ENCODE measurements at places on chromosomes 1 and 21.

DNA sequence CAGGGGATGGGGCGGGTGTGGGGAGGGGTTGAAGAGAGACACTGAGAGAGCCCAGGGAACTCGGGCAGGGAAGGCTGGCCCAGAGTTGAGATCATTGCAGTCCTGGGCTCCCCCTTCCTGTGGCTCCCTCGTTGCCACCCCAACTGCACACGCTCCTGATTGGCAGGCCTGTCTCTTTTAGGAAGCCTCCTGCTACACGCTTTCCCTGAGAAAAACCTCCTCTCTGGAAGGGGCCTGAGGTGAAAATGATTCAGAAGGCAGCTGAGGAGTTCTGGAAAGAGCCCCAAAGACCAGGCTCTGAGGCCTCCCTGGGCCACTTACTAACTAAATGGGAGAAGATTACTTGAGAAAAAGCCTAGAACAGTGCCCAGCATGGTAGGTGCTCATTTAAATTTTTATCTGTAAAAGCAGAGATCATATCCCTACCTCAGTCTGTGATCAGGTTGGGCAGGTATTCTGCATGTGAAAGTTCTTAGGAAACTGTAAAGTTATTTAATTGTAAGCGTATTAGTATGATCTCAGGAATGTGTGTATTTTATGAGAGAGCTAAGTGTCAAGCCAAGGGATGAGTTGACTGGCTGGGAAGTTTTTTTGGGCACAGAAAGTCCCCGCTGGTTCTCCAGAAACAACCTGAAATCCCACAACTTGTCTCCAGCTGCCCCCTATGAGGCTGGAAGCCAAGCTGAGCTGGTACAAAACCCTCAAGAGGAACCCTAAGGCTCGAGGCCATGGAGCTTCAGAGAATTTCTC is 65.2 kb upstream of the EPS8L3 start:
- no peak for DNase-seq

DNA sequence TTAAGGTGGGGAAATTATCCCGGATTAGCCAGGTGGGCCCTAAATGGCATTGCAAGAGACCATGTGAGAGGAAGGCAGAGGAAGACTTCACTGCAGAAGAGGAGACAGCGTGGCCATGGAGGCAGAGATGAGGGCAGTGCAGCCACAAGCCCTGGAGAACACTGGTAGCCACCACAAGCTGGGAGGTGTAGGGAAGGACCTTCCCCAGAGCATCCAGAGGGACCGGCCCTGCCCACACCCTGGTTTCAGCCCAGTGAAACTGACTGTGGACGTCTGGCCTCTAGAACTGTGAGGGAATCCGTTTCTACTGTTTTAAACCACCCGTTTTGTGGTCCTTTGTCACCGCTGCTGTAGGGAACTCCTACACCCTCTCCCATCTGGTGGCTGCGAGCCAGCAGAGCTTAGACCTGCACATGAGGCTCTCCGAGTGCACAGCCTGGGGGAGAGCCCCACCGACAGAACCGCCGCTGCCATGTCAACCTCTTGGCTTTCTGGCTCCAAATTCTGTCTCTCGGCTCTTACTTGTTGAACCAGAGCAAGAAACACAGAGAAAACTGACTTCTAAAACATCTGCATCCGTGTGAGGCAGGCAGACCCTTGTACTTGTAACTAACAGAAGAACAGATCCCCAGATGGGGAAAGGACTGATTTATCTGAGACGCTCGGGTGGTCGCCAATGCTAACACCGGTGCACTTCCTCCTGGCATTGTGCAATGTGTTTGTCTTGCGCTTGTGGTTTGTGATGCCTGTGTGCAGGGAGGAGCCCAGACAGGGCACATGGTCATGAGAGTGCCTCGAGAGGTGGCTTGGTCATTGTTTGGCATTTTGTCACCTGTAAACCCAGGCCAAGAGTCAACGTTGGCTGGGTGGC is 90.8 kb upstream of the TMPRSS2 start:
- no peak for DNase-seq

- no peak for DNase-seq
Measured at GRCh38 chr1:170743083-170743482, 79.2 kb downstream of the PRRX1 start.

DNA sequence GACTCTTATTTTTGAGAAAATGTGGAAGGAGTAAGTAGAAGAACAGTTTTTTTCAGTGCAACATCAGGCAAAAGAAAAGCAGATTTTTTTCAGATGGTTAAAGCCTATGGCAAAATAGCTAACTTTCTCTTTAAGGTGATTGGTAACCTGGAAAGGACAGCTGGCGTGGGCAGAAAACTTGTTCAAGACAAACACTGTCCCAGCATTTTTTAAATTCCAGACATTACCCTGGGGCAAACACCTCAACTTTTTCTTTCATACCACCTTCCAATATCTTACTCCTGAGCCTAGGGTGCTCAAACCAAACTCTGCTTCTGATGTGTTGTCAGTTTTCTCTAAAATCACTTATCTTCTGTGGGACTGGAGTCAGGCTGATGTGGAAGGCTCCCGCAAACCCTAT is 2.7 kb upstream of the LEPR start:
- no peak for DNase-seq

- DNase-seq, result no peak
Measured at GRCh38 chr1:174391716-174392115, 56.0 kb upstream of the GPR52 start.

DNA sequence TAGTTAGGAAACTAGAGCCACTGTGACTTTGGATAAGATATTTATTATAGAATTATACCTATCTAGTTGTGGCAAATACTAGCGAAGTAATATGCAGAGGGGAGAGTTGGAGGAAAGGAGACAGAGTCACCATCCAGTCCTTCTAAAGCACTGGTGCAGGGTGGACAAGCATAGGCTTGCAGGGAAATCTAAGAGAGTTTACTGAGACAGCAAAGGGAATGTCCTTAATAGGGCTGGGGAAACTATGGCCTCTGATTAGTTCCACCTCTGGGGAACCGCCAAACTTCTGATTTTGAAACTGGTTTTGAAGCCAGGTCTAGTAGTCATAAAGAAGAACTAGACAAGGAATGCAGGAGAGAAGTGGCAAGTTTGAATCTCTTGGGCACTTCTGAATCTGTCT is 407.9 kb downstream of the VAV3 start:
- DNase-seq, result no peak

- no peak for DNase-seq
Measured at GRCh38 chr1:211551638-211552460, 27.1 kb downstream of the SLC30A1 start.

- peak; percentile 95 for DNase-seq
Measured at GRCh38 chr1:150235852-150236613, at the start of gene ANP32E. Gene ANP32E, minus strand, starts transcription at chr1:150236112. Its CDS starts 326 bp downstream, at chr1:150235786.

DNA sequence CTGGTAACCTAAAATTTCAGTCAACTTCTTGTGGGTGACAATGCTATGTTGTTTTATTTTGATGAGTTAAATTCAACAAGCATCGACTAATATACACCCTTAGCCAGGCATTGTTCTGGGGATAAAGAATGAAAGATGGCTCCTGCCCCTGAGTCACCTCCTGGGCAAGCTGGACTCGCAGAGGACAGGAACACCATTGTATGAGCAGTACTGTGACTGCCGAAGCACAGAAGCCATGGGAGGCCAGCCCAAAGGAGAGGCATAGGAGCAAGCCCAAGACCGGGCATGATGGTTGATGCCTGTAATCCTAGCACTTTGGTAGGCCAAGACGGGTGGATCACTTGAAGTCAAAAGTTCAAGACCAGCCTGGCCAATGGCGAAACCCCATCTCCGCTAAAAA is 555.2 kb downstream of the OMA1 start:
- DNase-seq, result no peak

DNA sequence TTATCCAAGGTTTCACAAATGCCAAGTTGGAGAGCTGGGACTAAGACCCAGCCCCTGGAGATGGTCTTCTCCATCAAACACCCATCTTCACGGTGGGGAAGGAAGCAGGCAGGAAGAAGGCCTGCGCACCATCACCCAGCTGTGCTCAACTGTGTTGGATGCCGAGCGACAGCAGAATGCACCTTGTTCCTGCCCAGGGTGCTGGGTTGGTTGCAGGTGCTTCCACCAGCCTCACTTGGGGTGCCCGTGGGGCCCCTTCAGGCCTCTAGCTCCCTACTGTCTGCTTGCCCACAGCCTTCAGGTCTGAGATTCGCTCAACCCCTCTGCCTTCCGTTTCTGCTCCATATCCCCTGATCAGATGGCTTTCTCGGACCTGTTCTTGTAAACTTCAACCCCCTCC is 42.5 kb downstream of the OLFML2B start:
- DNase-seq, result no peak

DNA sequence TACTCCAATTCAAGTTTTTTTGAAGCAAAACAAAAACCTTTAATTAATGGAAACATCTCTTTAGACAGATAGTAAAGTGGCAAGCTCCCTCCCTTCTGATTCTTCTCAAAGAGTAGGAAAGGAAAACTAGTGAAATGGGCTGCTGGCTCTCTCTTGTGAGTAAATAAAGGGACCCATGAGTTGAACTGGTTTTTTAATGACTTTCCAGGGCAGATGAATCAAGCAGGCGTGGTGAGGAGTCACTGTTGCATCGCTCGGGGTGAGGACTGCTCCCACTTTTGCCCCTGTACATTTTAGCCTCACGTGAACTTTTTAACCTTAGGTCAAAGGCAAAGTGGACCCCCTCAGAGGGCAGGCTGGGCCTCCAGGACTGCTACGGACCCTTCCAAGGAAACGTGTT is 64.8 kb downstream of the ABCA4 start:
- DNase-seq, result no peak

GRCh38 chr1:203467550-203467921 is 8.1 kb upstream of the PRELP start:
- DNase-seq, result no peak

GRCh38 chr1:115524236-115524635 is 117.5 kb upstream of the VANGL1 start:
- no peak for DNase-seq

DNA sequence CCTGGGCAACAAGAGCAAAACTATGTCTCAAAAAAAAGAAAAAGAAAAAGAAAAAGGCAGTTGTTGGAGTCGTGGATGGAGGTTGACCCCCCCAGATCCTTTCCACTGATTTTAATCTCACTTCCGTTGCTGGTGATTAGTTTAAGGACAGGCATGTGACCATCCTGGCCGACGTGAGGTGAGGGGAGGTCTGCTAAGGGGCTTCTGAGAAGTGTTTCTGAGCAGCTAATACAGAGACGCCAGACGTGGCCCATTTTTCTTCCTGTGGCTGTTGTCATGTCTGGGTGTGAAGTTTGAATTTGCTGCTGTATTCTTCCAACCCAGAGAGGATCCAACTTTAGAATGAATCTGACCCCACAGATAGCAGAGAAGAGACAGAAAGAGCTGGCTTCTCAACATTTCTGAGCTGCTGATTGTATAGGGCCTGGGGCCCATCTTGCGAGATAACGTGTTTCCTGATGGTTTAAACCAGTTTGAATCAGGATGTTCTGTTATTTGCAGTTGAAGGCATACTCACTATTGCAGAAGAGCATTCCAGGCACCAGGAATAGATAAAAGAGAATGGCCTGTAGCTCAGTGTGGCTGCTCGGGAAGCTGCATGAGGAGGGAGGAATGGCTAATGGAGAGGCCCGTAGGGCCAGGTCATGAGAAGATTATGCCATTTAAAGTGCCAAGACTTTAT is 22.8 kb upstream of the SSBP3 start:
- DNase-seq, result peak; percentile 63

DNA sequence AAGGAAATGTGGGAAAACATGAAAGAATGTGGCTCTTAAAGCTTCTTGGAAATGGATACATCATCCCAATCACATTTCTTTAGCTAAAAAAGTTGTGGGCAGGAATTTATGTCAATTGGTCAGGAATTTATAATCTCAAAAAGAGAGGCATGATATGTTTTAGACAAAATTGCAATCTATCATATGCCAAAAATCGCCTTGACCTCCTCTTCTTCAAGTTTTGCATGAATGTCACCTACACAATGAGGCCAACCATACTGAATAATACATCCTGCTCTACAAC is 42.4 kb downstream of the ATP6V1G3 start:
- no peak for DNase-seq

GRCh38 chr1:223750730-223751570 is 38.6 kb downstream of the CAPN2 start:
- no peak for DNase-seq

DNA sequence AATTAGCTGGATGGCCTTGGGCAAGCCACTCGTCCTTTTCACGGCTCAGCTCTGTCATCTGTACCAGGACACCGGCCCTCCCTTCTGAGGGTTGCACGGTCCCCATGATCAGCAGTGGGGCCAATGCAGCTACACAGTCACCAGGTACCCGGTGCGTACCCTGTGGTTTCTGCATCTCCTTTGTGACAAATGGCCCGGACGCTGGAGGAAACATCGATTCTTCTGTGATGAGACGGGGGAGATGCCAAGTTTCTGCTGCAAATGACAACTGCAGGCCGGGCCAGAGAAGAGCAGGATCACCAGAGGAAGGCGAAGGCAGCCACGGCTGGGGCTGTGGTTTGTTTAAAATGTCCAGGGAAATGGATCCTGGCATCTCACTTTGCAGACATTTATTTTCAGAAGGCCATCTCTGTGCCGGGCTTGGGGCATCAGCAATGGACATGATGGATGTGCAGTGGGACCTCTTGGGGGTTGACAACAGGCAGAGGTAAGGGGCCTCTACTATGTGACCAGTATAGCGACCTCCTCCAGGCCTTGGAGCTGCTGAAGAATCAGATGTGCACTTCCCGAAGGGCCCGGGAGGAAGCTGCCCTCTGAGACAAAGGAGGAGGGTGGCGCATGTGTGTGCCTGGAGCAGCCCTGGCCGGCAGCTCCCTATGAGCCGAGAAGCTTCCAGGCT is 221.9 kb upstream of the C1orf174 start:
- no peak for DNase-seq

- DNase-seq, result no peak
Measured at GRCh38 chr1:243251539-243251938, 3.5 kb downstream of the CEP170 start.

GRCh38 chr1:159941141-159941540 is 4.3 kb downstream of the IGSF9 start:
- no peak for DNase-seq

- DNase-seq, result no peak
Measured at GRCh38 chr1:189627427-189627826, 850.2 kb downstream of the BRINP3 start.

Measured in SK-N-SH (cell line).